ENCODE measurements at places on chromosomes 7 and 10.

GRCh38 chr7:22651534-22652243 lies 75.3 kb upstream of the IL6 start:
- DNase-seq: no peak

DNA sequence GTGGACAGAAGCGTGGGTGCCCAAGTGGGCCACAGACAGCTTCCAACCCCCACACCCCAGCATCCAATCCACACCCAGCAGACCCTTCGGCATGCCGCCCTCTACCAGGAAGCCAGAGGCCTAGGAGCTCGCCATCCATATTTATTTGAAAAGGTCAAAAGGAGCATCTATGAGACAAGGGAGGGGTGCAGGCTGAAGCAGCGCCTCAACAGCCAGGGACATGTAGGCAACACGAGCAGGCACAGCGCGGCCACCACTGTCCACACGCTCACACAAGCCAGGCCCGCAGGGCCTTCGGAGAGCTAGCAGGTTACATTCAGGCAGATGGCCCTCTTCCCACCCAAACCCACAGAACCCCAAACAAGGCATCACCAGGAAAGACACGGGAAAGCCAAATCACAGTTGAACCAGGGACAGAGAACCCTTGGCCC lies 34.6 kb downstream of the PSAP start:
- DNase-seq: no peak

DNA sequence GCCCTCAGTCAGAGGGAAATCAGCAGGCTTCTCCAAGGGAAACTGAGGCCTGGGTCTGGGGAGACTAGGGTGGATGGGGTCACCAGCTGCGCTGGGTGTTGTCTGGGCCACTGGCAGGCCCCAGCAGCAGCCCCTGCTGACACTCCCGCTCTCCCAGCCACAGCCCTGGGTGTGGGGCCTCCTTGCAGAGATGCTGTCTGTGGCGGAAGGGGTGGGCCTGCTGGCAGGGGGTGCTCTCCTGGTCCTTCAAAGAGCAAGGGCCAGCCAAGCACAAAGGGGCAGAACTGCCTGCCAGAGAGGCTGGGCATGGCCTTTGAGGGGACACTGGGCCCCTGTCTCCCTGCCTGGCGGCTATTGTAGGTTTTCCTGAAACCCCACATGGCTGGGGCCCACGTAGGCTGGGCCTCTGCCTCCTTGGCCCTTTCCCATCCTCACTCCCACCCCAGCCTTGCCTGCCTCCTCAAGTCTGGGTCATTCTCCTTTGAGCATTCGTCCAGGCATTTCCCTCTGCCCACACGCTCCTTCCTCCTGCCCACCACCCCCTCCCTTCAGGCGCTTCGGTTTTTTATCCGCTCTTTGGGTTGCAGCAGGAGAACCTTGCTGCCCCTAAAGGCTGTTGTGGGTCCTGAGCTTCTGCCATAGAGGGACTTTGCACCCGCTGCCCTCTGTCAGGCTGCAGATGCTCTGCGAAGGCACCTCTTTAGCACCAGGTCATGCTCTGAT lies 9.1 kb downstream of the COL13A1 start:
- DNase-seq: no peak

- DNase-seq: no peak
Measured at GRCh38 chr10:14757986-14758385, 16.7 kb downstream of the FAM107B start.
